Non-pigmented ciliary epithelial cell (primary cell): ENCODE measurements at places on chromosomes 12 and 14.
A peak's percentile ranks its signal among the peaks of the same experiment; 100 is the strongest.

- no peak for DNase-seq
Measured at GRCh38 chr14:93909429-93910128, 17.6 kb upstream of the FAM181A start.

GRCh38 chr12:31589598-31589903 lies 1.4 kb downstream of the DENND5B start:
- no peak for DNase-seq

- no peak for DNase-seq
Measured at GRCh38 chr14:32572867-32573150, 243.7 kb downstream of the AKAP6 start.

- DNase-seq = no peak
Measured at GRCh38 chr14:92647797-92648279, 100.6 kb downstream of the LGMN start.

GRCh38 chr12:110869803-110870202 lies 23.0 kb downstream of the CCDC63 start:
- DNase-seq = no peak

DNA sequence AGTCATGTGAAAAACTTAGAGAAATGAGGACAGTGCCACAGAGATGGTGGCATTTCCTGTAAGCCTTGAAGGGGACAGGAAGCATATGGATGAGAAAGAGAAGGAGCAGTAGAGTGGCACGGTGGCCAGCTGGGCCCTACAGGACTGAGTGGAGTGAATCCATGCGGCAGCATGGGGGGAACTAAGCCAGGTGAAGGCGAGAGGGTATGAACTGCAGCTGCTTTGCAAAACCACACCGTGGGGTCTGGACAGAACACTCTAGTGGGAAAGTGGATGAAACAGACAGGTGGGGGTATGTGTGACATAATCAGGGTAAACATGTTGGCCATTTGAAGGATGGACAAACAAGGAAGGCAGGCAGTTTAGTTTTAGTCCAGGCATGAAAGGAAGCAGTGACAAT lies 10.4 kb upstream of the SYCP3 start:
- no peak for DNase-seq

- no peak for DNase-seq
Measured at GRCh38 chr14:103542605-103543088, 13.7 kb downstream of the TRMT61A start.

DNA sequence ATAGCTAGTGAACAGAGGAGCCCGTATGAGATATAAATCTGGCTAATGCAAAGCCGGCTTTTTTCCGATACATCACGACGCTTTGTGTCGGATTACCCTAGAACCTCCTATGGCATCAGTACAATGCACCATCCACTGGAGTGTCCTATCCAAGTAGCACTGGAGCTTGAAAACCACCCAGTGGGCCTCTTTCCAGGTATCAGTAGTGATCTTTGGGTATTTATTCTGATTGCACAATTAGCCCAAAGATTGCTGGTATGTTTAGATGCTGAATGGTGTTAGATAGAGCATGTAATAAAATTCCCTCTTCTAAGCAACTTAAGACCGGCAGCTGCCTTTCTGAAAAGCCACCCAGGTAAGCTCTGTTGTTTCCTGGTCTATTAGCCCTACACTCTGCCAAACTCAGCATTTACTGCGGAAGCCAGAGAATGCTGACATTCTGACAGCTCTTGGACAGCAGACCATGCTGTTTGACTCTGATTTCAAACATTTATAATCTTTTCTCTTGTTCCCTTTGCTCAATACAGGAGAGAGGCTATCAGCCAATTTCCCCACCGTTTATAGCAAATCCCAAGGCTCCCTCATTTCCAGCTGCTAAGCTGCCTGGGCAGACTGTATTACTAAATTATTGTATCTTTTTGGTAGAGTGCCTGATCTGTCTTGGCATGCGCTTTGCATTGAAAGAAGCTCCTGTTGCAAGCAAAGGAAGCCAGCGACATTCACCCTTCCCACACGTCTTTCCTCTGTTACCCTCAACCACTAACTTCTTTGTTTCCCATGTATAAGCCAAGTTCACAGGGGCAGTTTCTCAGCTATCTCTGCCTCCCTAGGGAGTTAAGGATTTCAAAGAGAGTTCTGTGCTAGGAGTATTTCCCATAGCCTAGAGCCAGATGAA lies 388.3 kb upstream of the GARIN6 start:
- DNase-seq = no peak

DNA sequence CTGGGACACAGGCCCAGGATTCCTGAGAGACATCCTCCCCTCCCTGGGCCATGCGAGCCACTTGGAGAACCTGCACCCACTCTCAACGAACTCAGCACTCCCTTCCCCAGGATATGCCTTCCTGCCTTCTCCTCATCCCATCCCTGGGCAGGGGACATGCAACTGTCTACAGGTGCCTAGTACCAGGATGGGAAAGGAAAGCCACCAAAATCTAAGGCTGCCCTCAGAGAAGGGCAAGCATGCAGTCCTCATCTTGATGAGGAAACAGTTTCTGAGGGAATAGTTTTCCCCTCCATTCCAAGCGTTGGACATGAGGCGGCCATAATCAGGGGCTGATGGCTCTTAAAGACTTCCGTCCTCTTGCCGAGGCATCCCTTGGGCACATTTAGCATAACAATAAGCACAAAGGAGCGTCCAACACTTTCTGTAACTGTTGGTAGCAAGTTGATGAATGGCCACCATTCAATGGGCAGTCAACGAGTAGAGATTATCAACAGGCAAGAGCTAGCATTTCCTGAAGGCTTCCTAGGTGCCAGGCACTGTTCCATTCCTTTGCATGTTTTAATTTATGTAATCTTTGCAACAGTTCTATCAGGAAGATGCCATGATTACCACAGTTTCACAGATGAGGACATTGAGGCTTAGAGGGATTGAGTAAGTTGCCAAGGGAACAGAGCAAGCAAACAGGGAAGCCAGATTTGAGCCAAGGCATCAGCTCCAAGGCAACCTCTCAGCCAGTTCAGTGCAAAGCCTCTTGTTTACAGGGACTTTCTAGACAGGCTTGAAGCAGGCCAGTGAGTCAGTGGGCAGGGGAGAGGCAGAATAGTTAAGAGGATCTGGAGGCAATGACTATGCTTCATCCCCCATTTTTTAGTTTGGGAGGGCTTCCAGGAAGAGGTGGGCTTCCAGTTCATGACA lies 105.1 kb downstream of the SINHCAF start:
- DNase-seq = no peak

GRCh38 chr12:75366629-75367028 lies 24.3 kb upstream of the GLIPR1L2 start:
- DNase-seq = no peak

GRCh38 chr12:94041850-94042249 lies 106.5 kb upstream of the PLXNC1 start:
- DNase-seq = no peak

- no peak for DNase-seq
Measured at GRCh38 chr12:99915251-99916082, 69.3 kb downstream of the ANKS1B start.

DNA sequence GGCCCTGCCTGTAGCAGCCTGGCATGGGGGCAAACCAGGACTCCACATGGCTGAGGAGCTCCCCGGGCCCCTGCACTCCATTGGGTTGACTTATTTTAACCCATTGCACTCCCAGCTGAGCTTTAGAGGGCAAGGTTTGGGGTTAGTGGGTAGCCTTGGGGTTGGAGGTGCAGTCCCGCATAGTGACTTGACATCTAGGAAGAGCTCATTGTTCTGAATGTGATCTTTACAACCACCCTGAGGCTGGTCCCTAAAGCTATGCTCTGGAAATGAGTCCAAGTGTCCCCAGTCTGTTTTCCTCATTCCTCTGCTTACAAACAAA lies 36.4 kb downstream of the NFKBIA start:
- no peak for DNase-seq

GRCh38 chr12:128969480-128970055 lies 116.3 kb downstream of the GLT1D1 start:
- DNase-seq = no peak

DNA sequence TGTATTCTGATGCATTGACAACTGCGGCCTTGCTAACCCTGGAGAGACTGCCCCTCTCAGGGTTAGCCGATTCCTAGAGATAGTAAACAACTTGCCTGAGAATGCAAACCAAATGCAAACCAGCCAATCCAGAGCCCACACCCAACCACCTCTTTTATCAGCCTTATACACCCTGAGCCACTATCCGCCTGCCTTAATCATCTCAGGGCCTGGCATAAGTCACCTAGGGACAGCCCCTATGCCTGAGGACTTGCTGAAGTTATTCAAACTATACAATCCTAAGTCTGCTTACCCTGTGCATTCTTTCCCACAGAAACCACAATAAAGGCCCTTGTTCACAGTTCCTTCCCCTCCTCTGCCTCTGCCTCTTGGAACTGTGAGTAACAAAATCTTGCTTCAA lies 177.2 kb downstream of the KCNA5 start:
- no peak for DNase-seq

DNA sequence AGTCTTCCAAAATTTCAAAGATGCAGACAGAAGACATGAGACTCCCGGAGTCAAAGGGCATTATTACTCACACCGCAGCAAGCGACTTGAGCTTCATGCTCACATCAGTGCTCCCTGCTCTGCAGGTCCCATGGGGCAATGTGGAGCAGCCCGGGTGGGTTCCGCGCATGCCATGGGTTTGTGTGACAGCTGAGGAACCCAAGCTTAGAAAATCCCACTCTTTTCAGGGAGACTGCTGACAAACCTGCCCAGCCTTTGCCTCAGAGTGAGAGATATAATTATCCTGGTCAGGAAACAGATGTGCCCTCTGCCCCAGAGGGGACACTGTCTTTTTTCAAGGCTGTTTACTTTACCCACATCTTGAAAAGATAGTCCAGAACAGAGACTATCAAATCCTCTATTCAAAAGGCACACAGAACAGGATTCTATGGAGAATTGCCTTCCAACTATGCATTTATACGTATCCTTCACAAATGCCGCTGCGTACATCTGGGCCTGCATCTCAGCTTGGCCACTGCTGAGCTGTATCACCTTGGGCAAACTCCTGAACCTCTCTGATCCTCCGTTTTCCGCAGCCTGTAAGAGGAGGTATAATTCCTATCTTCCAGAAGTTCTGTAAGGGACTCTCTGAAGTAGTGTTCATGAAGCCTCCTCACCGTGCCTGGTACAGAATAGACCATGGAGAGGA lies 16.0 kb downstream of the C14orf132 start:
- no peak for DNase-seq

GRCh38 chr14:57870686-57871457 lies 5.0 kb upstream of the SLC35F4 start:
- no peak for DNase-seq

DNA sequence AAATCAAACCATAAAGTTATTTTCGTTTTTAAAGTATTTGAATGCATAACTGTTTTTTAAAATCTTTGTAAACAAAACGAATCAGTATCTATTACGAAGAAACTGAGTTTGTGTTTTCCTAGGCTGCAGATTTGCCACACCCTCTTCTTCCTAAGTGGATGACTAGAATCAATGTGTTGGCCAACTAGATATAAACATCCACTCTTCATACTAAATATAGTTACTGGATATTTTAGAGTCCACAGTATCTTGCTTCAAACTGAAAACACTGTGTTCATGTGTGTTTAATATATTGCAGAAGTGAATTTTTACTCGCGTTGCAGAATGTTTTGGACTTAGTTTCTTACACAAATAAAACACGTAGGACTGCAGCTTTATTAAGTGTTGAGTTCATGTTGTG lies 63.2 kb downstream of the KLHL28 start:
- DNase-seq = no peak

- no peak for DNase-seq
Measured at GRCh38 chr14:103070971-103071542, 13.0 kb upstream of the LBHD2 start.

DNA sequence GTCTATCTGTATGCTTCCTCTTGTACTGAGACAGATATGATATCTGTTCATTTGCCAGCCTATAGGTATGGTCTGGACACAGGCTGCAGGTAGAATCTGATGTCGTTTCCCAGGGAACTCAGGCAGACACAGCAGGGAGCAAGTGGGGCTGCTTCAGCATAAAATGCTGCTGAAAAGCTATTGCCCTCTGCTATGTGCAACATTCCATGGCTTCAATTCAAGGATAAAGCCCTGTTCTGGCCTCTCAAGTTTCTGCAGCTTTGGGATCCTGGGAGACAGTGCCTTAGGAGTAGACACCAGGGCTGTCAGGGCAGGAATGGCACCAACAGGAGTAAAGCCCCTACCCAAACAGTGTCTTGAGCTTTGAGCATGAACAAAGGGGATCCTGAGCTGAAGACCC lies 173.5 kb downstream of the SLC41A2 start:
- DNase-seq = no peak

DNA sequence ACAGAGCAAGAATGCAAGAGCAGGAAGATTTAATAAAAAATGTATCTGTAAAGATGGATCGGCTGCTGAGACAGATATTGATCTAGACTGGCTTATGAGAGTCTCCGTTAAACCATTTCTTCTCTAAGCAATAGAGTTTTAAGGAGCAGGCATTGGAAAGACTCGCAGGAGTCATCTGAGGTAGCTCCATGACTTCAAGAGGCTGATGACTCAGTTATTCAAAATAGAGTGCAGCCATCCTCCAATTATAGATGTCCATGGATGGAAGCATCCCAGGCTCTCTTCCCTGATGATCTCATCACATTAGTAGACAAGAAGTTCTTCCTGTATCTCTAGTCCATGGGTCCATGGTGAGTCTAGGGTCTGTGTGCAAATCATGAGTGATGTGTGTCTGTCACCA lies 638.3 kb upstream of the TMEM132C start:
- peak; percentile 31 for DNase-seq

DNA sequence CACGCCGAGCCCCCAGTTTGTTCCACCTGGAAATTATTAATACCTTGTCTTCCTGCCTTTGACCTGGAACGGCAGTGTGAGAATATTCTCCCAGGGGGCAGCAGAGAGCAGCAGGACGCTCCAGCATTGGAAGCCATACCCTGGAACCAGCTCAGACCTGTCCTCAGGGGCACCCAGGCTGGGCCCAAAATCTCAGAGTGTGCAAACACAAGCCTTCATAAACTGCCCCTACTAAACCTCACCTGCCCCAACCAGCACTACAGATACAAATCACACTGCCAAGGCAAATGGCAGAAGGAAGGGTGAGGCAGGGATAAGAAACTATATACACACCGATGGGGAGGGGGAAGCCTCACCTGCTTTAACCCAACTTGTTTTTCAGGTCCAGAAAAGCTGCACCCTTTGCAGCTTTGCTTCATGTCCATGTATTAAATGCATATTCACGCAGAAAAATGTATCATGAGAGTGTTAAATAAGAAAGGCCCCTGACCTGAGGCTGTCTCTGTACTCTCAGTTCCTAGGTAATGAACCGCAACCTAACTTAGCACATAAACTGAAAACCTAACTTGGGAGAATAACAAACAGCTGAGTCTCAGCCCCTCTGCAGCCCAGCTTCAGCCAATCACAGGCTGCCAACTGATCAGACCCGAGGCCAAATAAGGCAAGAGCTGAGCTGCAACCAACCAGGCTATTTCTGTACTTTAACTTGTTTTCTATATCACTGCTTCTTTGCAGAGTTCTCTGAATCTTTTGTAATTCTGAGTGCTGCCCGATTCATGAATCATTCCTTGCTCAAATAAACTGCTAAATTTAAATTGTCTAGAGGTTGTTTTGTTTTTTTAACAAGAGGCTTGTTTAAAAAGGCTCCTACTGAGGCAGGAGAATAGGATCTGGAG lies 130.1 kb downstream of the SPTSSA start:
- no peak for DNase-seq
